ENCODE measurements at places on chromosomes 4 and X.
A peak's percentile ranks its signal among the peaks of the same experiment; 100 is the strongest.

GRCh38 chr4:79906303-79906702, 166.7 kb downstream of the ANTXR2 start:
- DNase-seq = no peak

GRCh38 chrX:32877592-32877991, 333.8 kb downstream of the DMD start:
- no peak for DNase-seq

- DNase-seq = peak; percentile 76
Measured at GRCh38 chr4:118835571-118836300, at the start of gene SEC24D. Gene SEC24D (minus strand): TSS chr4:118836126. CDS start chr4:118833696, 2,430 bp downstream.

DNA sequence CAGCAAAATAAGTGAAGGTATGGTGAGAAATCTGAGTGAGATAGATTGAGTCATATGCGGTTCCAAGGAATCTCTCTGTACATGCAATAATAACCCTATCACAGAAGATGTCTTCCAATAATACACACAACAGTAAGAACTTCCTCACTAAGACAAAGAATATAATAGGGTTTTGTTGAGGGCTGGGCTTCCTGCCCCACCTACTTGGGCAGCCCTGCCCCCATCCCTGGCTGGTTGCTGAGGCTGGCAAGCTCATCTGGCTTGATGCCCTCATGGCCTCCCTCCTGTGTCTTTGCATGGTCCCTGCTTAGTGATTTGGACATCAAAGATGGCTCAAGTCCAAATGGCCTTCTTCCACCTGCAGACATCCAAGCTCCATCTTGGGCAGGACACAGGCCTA, 2.7 kb downstream of the GEMIN8 start:
- no peak for DNase-seq

DNA sequence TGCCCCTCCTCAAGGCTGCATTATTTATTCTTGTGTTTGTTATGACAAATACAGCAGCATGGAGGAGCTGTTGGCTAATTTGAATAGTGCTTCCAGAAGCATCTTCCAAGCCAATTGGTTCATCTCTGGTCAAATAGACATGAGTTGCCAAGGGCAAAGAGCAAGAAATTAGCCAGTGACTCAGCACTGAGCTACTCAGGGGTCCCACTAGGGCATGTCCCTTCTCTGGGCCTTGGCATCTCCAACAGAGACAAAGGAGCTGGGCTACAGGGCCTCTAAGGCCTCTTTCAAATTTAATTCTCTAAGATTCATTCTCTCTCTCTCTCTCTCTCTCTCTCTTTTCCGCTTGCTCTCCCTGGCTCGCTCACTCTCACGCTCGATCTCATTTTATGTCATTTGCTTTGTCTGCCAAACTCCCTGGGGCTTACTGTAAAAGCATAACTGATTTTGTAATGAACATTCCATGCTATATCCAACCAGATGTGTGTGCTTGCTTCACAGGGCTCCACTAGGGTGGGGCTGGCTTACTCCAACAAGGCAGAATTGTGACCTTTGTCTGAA, 86.7 kb upstream of the MAGEA4 start:
- no peak for DNase-seq

All from CD8-positive, alpha-beta T cell (primary cell).